ENCODE measurements at places on chromosomes 6 and 20.

GRCh38 chr6:17315262-17315661 is 34.1 kb downstream of the RBM24 start:
- DNase-seq: no peak

DNA sequence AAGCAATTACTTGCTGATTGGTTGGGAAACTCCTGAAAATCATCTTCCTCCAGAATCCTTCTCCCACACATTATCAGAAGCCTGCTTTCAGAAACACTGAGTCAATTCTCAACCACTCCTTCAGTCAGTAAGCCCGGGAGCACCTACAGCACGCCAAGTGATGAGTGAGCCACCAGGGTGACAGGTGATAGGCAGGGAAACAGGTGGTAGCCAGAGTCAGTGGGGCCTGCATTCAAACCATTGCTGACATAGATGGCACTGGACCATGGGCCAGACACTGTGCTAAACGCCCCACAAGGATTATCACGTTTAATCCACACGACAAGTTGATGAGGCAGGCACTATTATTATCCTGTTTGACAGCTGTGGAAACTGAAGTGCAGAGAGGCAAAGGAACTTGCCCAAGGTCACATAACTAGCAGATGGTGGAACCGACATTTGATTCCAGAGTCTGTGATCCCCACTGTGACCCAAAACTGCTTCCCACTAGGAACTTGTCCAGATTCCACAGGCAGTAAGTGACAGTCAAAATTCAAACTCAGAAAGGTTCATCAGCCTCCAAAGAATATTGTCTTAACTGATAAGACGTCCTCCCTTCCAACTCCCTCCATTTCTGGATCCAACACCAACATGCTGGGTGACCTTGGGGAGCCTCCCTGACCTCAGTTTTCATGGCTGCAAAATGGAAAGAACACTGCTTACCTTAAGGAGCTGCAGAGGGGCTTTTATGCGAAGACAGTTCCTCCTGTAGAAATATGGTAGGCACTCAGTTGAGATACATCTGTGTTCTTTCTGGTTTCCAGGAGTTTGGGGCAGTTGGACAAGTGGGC is 23.9 kb upstream of the TOP1 start:
- peak; percentile 52 for DNase-seq

DNA sequence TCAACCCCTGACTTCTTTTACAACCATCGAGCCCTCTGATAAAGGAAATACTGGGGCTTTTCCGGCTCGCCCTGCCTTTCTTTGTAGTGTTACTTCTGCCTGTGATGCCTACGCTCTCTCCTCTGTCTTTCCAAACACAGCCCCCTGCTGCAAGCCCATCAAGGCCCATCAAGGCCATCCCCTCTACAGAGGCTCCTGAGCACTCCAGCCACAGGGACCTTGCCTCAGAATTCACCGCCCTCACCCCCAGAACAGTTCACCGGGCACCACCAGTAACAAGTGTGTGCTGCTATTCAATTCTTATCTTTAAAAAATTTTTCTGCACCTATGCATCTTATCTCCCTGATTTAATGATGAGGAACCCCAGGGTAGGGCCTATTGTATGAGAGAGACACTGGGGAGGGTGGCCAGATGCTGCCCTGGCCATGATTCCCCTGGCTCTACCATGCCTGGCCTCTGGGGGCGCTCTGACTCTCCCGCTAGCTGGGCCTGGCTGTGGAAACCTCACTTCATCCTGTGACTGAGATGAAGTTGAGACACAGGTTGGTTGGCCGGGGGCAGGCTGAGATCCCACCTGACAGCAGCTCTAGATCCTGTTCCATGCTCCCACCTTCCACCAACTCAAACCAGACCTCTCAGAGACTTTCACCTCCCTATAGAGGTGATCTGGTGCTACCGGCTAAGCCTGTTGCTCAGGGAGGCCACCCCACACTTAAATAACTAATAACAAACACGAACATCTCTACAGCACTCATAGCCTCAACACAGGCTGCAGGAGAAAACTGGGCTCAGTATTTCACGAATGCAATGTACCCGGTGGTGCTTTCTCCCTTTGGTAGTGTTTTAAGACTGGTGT is 19.2 kb upstream of the GLP1R start:
- DNase-seq: no peak

DNA sequence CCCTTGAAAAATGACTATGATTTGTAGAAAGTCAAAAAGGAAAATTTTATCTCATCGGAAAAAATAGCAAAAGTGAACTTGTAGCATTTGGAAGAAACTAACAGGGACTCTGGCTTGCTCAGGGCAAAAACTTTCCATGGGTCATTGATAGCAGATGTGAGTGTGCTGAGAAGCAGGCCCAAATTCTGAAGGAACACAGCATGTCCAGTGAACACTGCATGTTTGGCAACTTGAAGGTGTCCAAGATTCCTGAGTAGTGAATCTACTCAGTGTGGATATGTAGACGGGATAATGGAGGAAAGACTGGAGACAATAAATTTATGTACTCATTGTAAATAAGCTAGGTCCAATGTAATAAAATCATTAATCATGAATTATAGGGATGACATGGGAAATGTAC is 8.2 kb downstream of the SLC17A2 start:
- no peak for DNase-seq

DNA sequence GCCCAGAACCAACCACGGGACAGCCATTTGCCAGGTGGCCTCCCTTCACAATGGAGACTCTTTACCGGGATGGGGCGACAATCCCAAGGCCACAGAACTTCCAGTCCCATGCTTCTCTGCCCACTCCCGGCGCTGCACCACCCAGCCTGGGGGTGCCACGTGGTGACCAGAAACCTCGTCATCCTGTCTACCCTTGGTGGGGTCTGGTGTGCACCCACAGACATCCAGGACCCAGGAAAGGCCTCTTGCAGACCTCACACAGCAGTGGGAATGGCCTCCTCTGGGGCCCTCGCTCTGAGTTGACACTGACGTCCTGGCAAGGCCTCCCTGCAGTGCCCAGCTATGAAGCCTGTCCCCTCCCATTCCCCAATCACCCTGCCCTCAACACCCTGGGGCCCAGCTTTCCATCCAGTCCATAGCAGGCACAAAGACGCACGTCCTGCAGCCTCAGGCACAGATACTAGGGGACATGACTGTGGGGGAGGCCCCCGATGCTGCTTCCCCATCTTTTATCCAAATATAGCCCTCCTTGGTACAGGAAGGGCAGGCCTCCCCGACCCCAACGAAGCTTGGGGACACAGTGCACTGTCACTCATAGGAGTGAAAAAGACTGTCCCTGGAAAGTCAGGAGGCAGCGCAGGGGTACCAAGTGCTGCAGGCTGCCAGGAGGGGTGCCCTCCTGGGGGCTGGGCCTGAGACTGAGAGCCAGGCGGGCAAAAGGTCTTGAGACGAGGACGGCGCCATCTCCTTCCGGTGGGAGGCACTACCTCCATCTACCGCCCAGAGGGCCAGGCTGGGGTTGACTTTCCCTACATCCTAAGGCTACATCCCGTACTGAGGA is 7.2 kb downstream of the CST7 start:
- DNase-seq: no peak

- DNase-seq: no peak
Observed at GRCh38 chr6:154345811-154346210, 10.8 kb downstream of the IPCEF1 start.

GRCh38 chr6:105553171-105553570 is 150.3 kb upstream of the PREP start:
- DNase-seq: no peak

- DNase-seq: no peak
Observed at GRCh38 chr6:121884620-121885019, 449.2 kb downstream of the GJA1 start.

All from putamen (tissue), 1 donor.